Caco-2 (cell line): ENCODE measurements at places on chromosomes 7 and 10. TPM values are rescaled to one million over a fixed set of nuclear protein-coding genes. Genes with fewer than 3 reads are reported as not detected.

The TUBB8 gene
- 0.37 TPM in 1 of 2 replicates, not detected in the other for total RNA-seq

The NANOS1 gene
- total RNA-seq, result 4.6 and 5.9 TPM in 2 replicates

The EFCAB10 gene
- not detected in 2 replicates for total RNA-seq

The TAS2R41 gene
- total RNA-seq, result not detected in 2 replicates

GRCh38 chr7:22427104-22427503 is 70.2 kb upstream of the RAPGEF5 start:
- H3K27ac ChIP-seq, result no peak overlapping the region
- no peak for DNase-seq
- H3K36me3 ChIP-seq, result no peaks in the 10 kb centered on the region
- H3K4me1 ChIP-seq, result peaks cover 11% of the 10 kb centered on the region

DNA sequence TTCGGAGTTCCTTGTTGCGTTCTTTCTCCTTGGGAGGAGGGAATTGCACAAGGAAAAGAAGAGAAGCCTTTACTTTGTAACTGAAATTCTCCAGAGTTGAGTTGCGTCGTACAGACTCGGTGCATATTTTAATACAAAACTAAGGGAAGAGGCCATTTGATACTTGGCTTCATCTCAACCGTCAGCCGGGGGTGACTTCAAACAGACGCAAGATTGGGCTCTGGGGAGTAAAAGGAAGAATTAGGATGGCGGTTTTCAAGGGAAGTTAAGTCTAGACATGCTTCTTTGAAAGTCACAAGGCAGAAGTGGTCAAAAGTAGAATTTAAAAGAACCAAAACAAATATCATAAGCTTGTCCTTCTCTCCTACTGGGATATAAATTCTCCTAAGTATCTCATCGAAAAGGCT is 1.6 kb downstream of the PRR15 start:
- H3K27me3 ChIP-seq, result no peaks in the 10 kb centered on the region
- no peak for DNase-seq
- no peaks in the 10 kb centered on the region; the same call in 1 of the 2 replicates for H3K36me3 ChIP-seq
- peak overlapping the region; percentile 71 for H3K4me3 ChIP-seq
- H3K27ac ChIP-seq, result peak overlapping the region; percentile 93
- peaks cover 25% of the 10 kb centered on the region for H3K4me1 ChIP-seq

DNA sequence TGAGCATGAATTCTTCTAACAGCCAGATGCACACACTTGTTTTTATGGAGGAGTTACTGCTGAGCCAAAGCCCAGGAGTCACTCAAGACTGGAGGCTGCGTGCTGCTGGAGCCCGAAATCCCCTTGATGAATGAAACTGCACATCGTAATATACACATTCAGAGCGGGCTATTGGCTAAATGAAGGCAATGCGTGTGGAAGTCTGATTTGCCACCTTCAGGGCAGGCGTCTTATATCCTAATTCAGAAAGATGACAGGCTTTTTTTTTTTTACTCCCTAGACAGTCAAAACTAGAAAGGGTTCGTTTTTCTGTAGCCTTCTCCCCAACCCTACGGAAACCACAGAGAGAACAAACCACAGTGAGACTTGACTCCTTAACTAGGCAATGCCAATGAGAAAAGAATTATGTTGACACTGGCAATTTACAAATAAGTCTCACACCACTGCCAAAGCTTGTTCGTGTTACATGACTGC is 227.2 kb upstream of the KLF14 start:
- no peaks in the 10 kb centered on the region for H3K27me3 ChIP-seq
- H3K4me3 ChIP-seq, result no peak overlapping the region
- peak overlapping the region; percentile 78 for H3K27ac ChIP-seq
- no peaks in the 10 kb centered on the region for H3K36me3 ChIP-seq

DNA sequence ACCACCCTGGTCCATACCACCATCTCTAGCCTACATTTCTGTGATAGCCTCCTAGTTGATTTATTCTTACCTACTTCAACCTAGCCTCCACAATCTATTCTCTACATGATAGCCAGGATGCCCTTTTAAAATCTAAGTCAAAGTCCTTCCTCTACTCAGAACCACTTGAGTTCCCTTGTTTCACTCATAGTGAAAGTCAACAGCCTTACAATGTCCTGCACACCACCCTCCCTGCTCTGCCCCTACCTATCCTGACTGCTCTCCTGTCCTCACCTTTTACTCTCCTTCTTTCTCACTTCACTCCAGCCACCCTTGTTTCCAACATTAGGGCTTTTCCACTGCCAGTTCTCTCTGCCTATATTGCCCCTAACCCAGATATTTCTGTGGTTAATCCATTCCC is 146.7 kb downstream of the GRM3 start:
- H3K27me3 ChIP-seq, result no peaks in the 10 kb centered on the region
- no peak for DNase-seq
- no peaks in the 10 kb centered on the region for H3K4me1 ChIP-seq
- H3K36me3 ChIP-seq, result no peaks in the 10 kb centered on the region

DNA sequence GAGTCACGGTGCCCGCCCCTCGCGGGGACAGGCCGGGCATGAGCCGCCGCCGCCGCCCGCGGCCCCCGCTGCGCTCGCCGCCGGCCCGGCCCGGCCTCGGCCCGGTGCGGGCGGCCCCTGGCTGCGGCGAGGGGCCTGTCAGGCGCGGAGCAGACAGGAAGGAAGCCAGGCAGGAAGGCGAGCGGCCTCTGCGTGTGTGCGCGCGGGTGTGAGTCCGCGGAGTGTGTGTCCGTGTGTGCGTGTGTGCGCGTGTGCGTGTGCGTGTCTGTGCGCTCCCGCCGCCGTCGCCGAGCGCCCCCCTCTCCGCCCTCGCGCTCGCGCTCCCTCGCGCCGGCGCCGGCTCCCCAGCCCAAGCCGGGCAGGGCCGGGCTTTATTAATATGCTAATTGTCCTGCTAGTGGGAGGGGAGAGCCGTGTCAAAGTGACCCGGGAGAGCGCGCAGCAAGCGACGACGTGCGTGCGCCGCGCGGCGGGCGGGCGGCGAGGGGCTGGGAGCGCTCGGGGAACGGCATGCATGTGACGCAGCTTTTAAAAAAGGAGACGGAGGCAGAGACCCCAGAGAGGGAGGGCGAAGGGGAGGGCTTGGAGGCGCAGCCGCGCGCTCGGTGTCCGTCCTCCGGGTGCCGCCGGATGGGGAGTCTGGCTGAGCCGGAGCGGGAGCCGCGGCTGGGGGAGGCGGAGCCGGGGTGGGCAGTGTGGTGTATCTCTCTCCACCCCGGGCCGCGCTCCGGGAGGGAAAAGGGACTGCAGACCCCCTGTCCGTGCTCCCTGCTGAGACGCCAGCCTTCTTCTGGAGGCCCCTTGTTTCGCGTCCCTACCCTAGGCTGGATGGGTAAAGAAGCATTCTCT is at the start of gene LDB1:
Gene LDB1, minus strand, starts transcription at position 227 of the 849 bp plus-strand sequence. CDS start 258 bp downstream, outside the sequence.
- H3K4me1 ChIP-seq, result peaks cover 32% of the 10 kb centered on the region
- H3K27me3 ChIP-seq, result no peaks in the 10 kb centered on the region
- peak within 1 kb of the TSS; percentile 70 for H3K27ac ChIP-seq
- peak; percentile 78 for DNase-seq

DNA sequence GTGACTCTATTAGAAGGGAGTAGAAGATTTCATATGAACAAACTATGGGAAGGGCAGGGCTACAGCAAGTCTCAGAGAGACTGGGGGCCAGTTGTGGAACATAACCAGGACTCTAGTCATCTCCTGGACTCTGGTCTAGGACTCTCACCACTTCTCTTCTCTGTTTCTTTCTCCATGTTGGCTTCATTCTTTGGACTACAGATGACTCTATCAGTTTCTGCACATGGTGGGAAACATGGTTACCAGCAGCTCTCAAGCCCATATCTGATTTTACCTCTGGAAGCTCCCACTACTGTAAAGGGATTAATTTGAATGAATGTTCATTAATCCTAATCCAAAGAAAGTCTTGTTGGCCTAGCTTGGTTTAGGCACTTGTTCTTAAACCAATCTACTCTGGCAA is 84.7 kb downstream of the LRGUK start:
- no peaks in the 10 kb centered on the region for H3K4me1 ChIP-seq
- H3K4me3 ChIP-seq, result no peak overlapping the region
- H3K36me3 ChIP-seq, result no peaks in the 10 kb centered on the region
- H3K27me3 ChIP-seq, result no peaks in the 10 kb centered on the region
- DNase-seq, result no peak
- no peak overlapping the region for H3K27ac ChIP-seq

DNA sequence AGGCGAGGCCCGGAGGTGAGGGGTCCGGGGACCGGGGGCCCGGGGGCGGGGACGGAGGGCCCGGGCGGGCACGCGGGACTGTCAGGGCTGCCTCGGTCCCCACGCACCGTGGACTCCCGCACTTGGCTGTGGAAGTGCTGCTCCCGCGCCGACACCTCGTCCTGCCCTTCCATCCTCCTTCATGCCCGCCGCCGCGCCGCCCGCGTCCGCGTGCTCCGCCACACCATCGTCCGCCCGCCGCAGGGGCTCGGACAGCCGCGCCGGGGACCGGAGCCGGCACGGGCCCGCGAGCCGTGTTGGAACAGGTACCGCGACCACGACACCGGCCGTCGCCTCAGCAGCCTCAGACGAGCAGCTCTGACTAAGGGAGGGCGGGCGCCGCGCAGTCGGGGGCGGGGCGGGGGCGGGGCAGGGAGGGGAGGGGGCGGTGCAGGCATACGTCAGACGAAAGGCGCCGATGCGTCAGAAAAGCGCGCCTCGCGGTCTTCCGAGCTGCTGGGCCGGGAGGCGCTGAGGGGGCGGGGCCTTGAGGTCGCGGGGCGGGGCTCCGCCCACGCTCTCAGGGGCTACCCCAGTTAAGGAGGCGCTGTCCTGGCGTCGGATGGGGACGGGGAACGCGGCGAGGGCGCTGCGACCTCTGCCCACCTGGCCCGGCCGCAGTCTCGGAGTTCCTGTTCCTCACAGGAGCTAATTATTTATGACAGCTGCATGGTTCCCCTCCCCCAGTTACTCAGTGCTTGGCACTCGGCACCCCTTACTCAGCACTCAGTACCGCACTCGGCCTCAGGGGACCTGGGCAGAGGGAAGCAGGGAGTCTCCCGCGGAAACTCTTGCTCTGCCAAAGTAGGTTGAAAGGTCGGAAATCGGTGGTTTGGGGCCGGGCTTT is at the start of gene LMBR1:
Gene LMBR1, minus strand, starts transcription at position 363 of the 886 bp plus-strand sequence. Its CDS starts 190 bp downstream, at position 173.
- H3K27me3 ChIP-seq, result no peaks in the 10 kb centered on the region
- no peaks in the 10 kb centered on the region for H3K36me3 ChIP-seq
- peak within 1 kb of the TSS; percentile 90 for H3K27ac ChIP-seq
- H3K4me1 ChIP-seq, result peaks cover 3% of the 10 kb centered on the region; the same call in 1 of the 2 replicates

GRCh38 chr10:30818854-30819253 is 189.3 kb upstream of the LYZL2 start:
- H3K27me3 ChIP-seq, result no peaks in the 10 kb centered on the region
- no peak overlapping the region for H3K4me3 ChIP-seq
- no peak for DNase-seq
- H3K27ac ChIP-seq, result no peak overlapping the region

- H3K36me3 ChIP-seq, result no peaks in the 10 kb centered on the region
- no peak overlapping the region for H3K27ac ChIP-seq
- no peak for DNase-seq
- no peaks in the 10 kb centered on the region for H3K27me3 ChIP-seq
- H3K4me3 ChIP-seq, result no peak overlapping the region
- peaks cover 17% of the 10 kb centered on the region for H3K4me1 ChIP-seq
Measured at GRCh38 chr7:29381206-29382094, 182.2 kb upstream of the PRR15 start.

- no peaks in the 10 kb centered on the region for H3K4me1 ChIP-seq
- H3K27me3 ChIP-seq, result no peaks in the 10 kb centered on the region
- no peak for DNase-seq
- H3K4me3 ChIP-seq, result no peak overlapping the region
- no peak overlapping the region for H3K27ac ChIP-seq
- no peaks in the 10 kb centered on the region for H3K36me3 ChIP-seq
Measured at GRCh38 chr10:42933448-42934340, 143.2 kb upstream of the RET start.

GRCh38 chr10:61140765-61141392 is 196.9 kb upstream of the RHOBTB1 start:
- H3K27me3 ChIP-seq, result no peaks in the 10 kb centered on the region
- no peaks in the 10 kb centered on the region for H3K4me1 ChIP-seq
- H3K36me3 ChIP-seq, result no peaks in the 10 kb centered on the region
- DNase-seq, result no peak
- H3K4me3 ChIP-seq, result no peak overlapping the region
- H3K27ac ChIP-seq, result no peak overlapping the region

- H3K27ac ChIP-seq, result no peak overlapping the region
- H3K27me3 ChIP-seq, result no peaks in the 10 kb centered on the region
- H3K4me3 ChIP-seq, result no peak overlapping the region
- no peaks in the 10 kb centered on the region for H3K36me3 ChIP-seq
- no peak for DNase-seq
Measured at GRCh38 chr7:138120140-138120827, 44.0 kb downstream of the AKR1D1 start.

DNA sequence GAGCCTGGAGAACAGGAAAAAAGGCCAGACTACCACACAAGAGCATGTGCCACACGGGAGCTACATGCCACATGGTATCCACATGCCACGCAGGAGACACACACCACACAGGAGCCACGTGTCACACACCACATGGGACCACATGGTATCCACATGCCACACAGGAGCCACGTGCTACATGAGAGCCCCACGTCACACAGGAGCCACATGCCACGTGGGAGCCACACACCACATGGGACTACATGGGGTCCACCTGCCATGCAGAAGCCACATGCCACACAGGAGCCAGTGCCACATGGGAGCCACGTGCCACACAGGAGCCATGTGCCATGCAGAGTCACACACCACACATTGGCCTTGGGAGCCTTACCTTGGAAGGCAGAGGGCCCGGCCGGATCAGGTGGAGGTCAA is 244.4 kb upstream of the PPP2R2D start:
- no peaks in the 10 kb centered on the region for H3K4me1 ChIP-seq
- no peak overlapping the region for H3K4me3 ChIP-seq
- H3K27me3 ChIP-seq, result no peaks in the 10 kb centered on the region
- no peak for DNase-seq
- H3K36me3 ChIP-seq, result no peaks in the 10 kb centered on the region
- no peak overlapping the region for H3K27ac ChIP-seq

DNA sequence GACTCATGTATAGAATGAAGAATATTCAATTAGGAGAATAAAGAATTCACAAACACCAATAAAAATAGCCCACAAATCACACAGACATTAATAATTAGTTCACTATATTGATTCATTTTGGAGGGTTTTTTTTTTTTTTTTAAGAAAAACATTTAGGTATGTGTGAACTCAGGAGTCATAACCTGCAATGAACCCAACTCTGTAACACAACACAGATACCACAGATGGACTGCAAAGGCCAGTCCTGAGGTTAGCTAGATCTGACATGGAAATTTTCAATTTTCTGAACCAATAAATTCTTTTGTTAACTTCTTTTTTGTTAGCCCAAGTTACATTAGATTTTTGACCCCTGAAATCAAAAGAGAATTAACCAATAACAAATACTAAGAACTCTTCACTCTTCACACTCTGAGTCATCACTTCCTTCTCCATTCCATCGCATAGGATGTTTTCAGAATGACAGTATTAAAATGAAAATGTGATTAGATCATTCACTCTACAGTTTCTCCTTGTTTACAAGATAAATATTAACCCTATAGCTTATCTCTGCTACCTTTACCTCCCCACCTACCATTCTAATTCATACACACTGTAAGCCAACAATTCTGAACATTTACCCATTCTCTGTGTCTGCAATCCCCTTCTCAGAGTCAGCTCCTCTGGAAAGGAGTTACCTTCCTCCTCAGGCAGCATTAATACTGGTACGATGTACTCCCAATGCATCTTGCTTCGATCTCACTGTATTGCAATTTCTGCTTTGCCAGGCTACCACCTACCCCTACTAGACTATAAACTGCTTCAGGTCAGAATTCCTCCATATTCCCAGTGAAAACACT is 141.5 kb downstream of the LRRN3 start:
- H3K4me3 ChIP-seq, result no peak overlapping the region
- H3K36me3 ChIP-seq, result no peaks in the 10 kb centered on the region
- no peaks in the 10 kb centered on the region for H3K27me3 ChIP-seq
- DNase-seq, result no peak
- no peak overlapping the region for H3K27ac ChIP-seq
